ENCODE measurements at places on chromosomes 6 and 20.
A peak's percentile ranks its signal among the peaks of the same experiment; 100 is the strongest.

DNA sequence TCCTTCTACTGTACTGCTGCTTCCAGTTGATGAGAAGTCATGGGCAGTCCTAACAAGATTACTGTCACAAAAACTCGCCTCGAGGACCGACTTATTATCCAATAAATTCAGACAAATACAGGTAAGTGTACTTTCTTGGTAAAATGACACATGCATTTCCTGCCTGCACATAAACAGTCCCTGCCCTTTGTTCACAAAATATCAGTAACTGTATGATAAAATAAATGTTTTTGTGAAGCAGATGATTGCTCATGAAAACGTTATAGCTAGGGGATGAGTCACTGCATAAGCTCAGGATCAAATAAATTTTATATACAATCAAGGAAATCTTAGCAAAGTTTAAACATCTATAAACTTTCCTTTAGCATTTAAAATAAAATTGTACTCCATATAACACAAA is 164.5 kb upstream of the RIPOR2 start:
- DNase-seq = no peak

DNA sequence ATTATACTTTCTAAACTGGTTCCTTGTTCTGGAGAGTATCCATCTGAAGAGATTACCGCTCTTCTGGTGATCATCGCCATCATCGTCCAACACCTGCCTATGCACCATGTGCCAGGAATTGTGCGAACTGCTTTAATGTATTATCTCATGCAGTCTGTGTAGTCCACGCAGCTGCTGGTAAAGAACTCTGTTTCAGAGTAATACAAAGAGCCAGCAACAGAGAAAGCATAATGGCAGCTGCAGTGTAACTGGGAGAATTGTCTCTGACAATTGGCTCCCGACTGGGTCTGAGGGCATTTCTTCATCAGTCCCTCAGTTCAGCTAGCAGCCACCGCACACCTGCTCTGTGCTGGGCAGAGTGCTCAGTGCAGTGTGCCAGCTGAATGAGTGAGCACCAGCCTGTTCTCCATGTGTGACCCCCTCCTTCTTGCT is 383.4 kb downstream of the GRIK2 start:
- peak; percentile 16 for DNase-seq

DNA sequence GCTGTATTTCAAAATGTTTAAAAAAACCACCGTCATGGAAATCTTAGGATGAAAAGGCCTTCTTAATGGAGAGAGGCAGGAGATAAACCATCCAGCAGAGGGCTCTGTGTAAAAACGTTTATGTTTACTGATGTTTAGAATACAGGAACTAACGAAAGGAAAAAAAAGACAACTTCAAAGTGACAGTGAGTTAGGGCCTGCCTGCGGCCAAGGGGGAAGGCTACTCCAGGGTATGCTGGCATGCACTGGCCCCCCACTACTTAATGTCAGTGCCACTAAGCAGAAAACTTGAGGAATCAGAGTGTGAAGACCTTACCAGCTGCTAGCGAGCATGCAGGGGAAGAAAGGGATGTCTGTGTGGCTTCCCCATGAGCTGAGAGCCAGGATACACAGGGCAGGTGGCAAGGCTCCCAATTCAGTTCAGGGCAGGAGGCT is 47.7 kb downstream of the AKAP7 start:
- DNase-seq = no peak

- no peak for DNase-seq
Measured at GRCh38 chr6:168377484-168377855, 57.9 kb upstream of the DACT2 start.

DNA sequence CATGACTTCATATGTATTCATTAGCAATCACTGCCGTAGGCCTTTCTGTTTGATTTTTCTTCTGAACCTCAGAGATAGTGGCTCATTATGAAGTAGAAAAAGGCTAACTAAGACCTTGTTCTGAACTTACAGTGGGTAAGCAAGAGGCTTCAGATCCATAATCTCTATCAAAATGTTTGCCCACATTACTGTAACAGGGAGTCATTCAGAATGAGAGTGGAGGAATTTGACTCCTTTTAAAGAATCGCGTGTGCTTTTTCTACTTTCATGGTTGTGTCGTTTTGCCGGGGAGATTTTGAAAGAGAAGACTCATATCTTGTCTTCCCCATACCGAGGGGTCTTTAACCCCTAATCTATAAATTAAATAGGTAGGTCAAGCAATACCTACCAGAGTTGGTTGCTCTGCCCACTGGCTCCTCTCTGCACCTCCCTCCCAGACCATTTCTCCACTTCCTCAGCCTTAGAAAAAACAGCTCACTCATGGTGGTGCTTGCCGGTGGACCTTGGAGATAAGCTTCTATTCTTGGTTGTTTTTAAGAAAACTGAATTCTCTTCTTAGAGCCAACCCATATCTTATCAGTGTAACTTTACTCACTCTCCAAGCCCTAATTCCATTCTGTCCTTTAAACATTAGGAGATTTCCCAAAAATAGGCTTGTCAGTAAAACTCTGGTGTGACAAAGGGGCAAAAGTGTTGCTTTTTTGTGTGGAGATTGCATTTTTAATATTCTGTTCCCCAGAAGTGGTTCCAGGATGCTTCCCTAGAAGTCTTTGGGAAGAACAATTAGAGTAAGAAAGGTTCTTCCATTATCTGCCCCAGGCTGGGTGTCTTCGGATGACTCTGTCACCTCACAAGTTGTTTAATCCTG is 56.6 kb downstream of the E2F3 start:
- no peak for DNase-seq

GRCh38 chr6:121711472-121711871 is 276.0 kb downstream of the GJA1 start:
- no peak for DNase-seq

DNA sequence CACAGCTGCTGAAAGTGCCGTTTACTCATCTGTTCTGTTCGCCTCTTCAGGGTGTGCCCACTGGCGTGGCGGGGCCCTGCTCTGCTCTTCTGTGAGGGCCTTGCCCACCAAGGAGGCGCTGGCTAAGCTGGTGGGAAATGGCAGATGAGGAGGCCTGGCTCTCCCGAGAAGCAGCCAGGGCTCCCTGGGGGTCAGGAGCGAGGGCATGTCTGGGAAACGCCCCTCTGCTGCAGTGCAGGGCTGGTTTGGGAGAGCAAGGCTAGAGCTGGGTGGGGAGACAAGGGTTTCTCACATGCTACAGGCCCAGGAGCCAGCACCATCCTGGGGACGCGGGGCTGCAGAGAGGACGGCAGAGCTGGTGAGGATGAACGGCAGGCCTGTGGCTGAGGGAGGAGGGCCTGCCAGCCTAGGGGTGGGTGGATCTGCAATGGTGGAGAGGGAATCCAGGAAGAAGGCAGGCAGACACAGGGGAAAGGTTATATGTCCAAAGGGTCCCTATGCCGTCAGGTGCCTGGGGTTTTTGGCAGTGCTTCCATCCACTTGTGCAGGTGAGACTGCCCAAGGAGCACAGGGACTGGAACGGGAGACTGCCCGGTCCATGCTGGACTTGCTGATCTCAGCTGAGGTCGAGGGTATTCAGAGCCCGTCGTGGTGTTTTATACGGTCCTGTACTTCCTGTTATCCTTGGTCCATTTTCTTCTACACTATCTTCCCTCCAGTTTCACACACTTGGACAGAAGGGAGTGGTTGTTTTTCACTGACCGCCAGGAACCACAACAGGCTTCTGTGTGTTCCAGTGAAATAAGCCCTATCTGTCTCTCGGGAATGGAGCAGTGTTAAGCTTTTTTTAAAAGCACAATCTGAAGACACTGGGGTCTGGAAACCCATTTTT is 119.2 kb downstream of the SYCP2 start:
- no peak for DNase-seq

GRCh38 chr6:51147756-51148155 is 329.1 kb downstream of the TFAP2B start:
- DNase-seq = no peak

DNA sequence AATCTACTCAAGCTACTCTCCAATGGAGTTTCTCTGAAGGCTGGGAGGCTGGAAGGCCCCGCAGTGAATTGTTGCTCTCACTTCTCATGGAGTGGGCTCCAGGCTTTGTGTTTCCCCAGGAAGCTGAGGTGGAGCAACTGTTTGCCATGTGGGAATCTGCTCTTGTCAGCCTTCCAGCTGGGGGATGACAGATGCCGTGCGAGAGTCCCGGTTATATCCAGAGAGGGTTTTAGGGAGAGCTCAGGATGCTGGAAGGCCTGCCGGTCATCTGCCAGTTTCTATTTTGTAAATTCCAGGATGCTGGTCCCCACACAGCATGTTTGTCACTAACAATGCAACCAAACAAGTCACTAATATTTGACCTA is 98.2 kb upstream of the NAA20 start:
- no peak for DNase-seq

DNA sequence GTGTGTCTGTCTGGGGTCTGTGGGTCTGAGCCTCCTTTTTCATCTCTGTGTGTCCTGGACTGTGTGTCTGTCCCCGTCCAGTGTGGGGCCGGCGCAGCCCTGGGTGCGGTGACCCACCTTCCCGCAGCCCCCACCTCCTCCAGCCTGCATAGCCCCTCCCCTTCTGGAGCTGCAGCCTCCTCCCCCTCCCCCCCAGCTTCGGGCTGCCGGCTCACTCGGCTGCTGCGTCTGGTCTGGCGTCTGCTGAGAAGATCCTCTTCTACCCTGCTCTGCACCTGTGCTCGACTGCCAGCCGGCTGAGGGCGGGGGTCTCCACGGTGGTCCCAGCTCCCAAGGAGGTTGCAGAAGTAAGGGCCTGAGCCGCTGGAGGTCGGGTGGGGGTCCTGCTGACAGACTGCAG is 7.6 kb upstream of the LKAAEAR1 start:
- DNase-seq = no peak
